ENCODE measurements at places on chromosomes 5 and 9.

GRCh38 chr5:31059889-31060288 lies 133.6 kb upstream of the CDH6 start:
- no peak for DNase-seq

DNA sequence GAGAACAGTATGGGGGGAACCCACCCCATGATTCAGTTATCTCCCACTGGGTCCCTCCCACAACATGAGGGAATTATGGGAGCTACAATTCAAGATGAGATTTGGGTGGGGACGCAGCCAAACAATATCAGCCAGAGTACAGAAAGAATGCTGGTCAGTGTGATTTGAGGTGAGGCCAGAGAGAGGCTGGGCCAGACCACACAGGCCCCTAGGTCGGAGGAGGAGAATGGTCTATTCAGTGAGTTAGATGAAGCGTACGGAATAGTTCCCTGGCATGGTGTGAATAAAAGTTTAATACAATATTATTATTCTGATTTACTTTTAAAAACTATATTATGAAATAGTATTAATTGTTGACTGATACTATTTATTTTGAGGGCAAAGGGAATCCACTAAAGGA lies 39.7 kb downstream of the PCSK5 start:
- DNase-seq: no peak

- no peak for DNase-seq
Measured at GRCh38 chr5:107831612-107832395, 161.1 kb upstream of the EFNA5 start.

DNA sequence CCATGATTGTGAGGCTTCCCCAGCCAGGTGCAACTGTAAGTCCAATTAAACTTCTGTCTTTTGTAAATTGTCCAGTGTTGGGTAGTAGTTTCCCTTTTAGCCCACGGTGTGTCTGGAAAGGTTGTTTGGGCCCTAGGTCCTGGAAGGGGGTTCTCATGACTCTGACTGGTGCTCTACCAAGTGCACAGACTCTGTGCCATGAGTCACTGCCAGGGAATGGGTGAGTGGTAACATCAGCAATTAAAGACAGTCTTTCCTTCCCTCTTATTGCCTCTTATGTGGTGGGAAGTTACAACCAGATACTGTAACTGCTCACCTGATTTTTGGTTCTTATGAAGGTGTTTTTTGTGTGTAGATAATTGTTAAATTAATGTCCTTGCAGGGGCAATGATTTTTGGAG lies 141.2 kb downstream of the PRDM9 start:
- DNase-seq: no peak

GRCh38 chr5:73777192-73777591 lies 151.2 kb downstream of the ARHGEF28 start:
- no peak for DNase-seq
